ENCODE measurements at places on chromosomes 3 and 15. TPM values are rescaled to one million over a fixed set of nuclear protein-coding genes. Genes with fewer than 3 reads are reported as not detected.

Gene PRKCI
- total RNA-seq, result 64.1 TPM

Gene LMCD1
- 76.9 TPM for total RNA-seq

Gene GHSR
- not detected for total RNA-seq

Gene CHCHD4
- total RNA-seq, result 8.5 TPM

Gene KLHL40
- 38.8 TPM for total RNA-seq

Gene ABI3BP
- total RNA-seq, result 17.9 TPM

Gene GASK1A
- total RNA-seq, result 11.2 TPM

Gene NDUFB5
- 105 TPM for total RNA-seq

Gene GALNT15
- total RNA-seq, result 9.9 TPM

Gene WNT5A
- total RNA-seq, result 84.9 TPM

Gene MYO1E
- total RNA-seq, result 89.9 TPM

Gene ISL2
- 0.29 TPM for total RNA-seq

Gene PIGBOS1
- 15.6 TPM for total RNA-seq

Gene LRTM1
- total RNA-seq, result 16.1 TPM

Gene PTPRG
- 135 TPM for total RNA-seq

Gene MELTF
- total RNA-seq, result 4.6 TPM

Gene PDE12
- total RNA-seq, result 14.4 TPM

Gene SCAANT1
- not detected for total RNA-seq

Gene ANKRD28
- total RNA-seq, result 54.7 TPM

Gene CAPN3
- 121 TPM for total RNA-seq

Gene ADCY5
- total RNA-seq, result 17.2 TPM

Gene SCG3
- total RNA-seq, result not detected

Gene TF
- total RNA-seq, result 4.5 TPM

Gene STX19
- total RNA-seq, result not detected

All from metanephros (tissue), 2 donors.